ENCODE measurements at places on chromosomes 2 and 18.

DNA sequence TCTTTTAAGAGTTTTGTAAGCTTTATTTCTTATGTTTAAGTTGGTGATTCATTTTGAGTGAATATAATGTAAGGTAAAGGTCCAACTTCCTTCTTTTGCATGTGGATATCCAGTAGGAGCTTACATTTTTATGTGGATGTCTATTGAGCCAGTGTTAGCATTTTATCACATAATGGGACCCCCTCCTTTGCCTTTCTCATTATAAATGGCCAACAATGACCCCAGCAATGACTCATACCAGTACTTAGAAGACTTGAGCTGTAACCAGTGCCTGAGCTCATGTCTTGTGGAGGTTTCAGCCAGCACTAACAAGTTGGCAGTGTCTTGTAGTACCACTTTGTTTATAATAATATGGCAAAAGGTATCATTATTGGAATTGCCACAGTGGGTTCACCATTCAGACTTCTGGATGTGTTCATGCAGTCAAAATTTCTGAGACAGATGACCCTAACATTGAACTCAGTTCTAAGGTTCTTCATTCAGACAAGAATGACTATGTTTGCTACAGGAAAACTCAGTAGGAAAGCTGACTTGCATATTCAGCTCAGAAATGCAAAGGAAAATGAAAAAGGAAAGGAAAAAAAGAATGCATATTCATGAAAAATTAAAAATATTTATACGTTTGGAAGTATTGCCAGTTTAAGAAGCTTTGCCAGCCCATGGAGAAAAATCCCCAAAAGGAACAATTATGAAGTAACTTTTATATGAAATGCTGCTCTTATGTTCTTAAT lies 41.0 kb downstream of the CDKL4 start:
- no peak for DNase-seq

- DNase-seq = no peak
Observed at GRCh38 chr18:80026363-80026762, 7.9 kb upstream of the RBFA start.

- no peak for DNase-seq
Observed at GRCh38 chr2:62204998-62205496, 9.1 kb downstream of the B3GNT2 start.

GRCh38 chr2:39094717-39095363 lies 26.0 kb downstream of the SOS1 start:
- no peak for DNase-seq

- no peak for DNase-seq
Observed at GRCh38 chr2:23900541-23901322, 26.2 kb downstream of the ATAD2B start.

DNA sequence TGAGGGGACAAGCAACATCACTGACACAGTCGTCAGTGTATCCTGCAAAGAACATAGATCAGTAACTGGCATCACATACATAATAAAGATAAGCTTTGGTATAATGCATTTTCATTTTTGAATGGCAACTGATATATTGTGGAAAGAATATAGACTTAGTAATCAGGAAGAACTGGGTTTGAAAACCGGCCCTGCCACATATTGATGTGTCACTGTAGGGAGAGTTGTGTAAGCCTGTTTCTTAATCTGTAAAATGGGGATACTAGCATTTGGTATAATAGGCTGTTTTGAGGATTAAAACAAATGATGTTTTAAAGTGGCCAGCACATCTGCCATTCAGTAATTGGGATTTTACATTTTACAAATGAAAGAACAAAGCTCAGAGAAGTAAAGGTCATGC lies 277.8 kb upstream of the CNTNAP5 start:
- DNase-seq = no peak

DNA sequence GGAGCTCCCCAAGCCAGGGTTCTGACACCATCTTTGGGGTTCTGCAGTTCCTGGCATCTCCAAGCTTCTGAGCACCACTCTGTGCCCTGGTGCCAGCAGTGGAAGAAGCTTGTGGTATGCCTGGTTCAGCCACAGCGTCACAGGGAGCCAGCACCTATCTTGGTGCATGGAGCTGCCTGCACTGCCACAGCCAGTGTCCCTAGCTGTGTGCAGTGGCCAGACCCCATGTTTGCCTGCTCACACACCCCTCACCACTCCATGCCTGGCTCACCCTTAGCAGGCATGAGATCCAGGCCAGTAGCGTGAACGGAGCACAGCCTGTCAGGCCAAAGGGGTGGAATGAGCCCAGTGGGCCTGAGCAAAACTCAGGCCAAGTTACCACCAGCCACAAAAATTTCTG lies 290.2 kb upstream of the LRATD1 start:
- DNase-seq = no peak

DNA sequence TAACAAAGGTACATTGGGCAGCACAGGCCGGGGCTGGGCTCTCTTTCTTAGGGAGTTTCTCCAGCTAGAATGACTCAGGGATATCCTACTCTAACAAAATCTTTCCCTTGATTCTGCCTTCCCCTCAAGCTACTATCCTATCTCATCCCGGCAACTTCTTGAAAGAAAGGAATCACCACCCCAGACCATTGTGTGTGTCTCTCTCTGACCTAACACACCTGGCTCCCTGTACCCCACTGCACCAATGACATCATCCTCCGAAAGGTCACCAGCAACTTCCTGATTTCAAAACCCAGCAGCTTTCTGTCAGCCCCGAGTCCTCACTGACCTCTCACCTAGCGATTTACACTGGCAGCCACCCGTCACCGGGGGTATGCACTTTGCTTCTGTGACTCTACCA lies 72.1 kb upstream of the MAP4K4 start:
- peak; percentile 56 for DNase-seq

- no peak for DNase-seq
Observed at GRCh38 chr2:220123751-220124150, 496.3 kb downstream of the SLC4A3 start.

- no peak for DNase-seq
Observed at GRCh38 chr18:10442551-10442971, 11.9 kb upstream of the APCDD1 start.

DNA sequence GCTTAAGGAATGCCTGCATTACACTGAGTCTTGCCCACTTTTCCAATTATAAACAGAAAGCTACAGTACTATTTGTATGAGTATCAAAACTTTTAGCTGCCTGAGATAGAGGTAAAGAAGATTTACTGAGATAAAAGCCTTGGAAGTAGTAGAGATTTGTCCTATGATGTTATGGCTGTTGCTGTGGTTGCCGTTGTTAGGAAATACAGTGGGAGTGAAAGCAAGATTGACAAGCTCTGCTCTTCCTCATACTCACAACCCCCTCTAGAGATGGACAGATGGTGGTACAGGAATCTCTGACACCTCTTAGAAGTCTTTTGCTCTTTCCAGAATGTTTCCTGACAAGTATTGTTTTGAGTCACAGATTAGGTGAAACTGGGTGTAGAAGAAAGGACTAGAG lies 242.5 kb downstream of the RPIA start:
- no peak for DNase-seq

- DNase-seq = no peak
Observed at GRCh38 chr2:130819226-130819607, 17.5 kb upstream of the ARHGEF4 start.

GRCh38 chr2:36707050-36707449 lies 10.5 kb downstream of the VIT start:
- no peak for DNase-seq

- DNase-seq = no peak
Observed at GRCh38 chr2:147172493-147173188, 672.2 kb upstream of the ACVR2A start.

GRCh38 chr18:12044591-12044990 lies 49.1 kb upstream of the ANKRD62 start:
- DNase-seq = no peak

- no peak for DNase-seq
Observed at GRCh38 chr18:58204776-58205442, 160.9 kb downstream of the NEDD4L start.

GRCh38 chr2:3535794-3536681 lies 16.7 kb upstream of the ADI1 start:
- no peak for DNase-seq

DNA sequence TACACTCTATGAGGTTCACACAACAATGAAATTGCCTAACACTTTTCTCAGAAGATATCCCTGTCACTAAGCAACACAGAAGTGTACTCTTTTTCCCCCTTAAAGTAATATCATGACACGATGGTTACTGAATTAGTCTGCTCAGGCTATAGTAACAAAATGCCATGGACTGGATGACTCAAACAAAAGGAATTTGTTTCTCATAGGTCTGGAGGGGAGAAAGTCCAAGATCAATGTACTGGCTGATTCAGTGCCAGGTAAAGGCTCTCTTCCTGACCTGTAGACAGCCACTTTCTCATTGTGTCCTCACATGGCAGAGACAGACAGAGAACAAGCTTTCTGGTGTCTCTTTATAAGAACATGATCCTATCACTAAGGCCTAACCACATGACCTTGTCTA lies 211.9 kb downstream of the RBM43 start:
- no peak for DNase-seq

DNA sequence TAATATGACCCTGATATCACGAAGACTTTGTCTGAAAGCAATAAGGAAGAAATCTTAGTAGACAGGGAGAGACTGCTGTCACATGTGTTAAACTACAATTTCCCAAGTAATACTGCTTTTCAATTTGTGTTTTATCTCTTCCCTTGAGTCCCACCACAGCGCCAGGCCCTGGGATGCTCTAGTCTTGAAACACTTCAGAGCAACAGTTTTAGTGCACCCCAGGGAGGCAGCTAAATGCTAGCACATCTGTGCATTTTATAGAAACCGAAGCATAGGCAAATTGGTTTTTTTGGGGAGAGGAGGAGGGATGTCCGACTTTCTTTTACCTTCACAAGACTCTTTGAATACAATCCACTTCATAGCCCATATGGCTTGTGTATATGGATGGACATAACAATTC lies 550.0 kb upstream of the SYT4 start:
- DNase-seq = no peak

- no peak for DNase-seq
Observed at GRCh38 chr2:120251880-120252224, 800 bp upstream of the RALB start.

GRCh38 chr2:235832941-235833340 lies 335.2 kb downstream of the GBX2 start:
- DNase-seq = no peak

DNA sequence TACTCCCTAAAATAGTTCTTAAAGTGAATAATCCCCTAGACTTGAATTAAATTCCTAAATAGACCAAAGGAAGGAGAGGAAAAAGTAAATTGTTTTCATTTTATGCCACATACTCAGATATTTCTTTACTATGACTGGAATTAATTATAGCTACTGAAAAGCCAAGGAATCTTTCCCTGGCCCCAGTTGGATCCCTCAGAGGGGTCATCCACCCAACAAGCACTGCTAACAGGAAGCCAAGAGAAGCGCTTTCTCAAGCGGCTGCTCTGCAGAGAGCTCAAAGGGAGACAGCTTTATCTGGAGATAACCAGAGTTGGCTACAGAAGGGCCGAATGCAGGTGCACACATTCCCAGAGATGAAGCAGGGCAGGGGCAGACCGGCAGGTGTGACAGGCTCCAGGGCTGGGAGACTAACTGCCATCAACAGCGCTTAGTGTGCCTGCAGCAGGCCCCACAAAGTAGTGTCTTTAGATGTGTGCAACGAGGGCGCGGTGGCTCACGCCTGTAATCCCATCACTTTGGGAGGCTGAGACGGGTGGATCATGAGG lies 51.1 kb downstream of the POLR1A start:
- no peak for DNase-seq

DNA sequence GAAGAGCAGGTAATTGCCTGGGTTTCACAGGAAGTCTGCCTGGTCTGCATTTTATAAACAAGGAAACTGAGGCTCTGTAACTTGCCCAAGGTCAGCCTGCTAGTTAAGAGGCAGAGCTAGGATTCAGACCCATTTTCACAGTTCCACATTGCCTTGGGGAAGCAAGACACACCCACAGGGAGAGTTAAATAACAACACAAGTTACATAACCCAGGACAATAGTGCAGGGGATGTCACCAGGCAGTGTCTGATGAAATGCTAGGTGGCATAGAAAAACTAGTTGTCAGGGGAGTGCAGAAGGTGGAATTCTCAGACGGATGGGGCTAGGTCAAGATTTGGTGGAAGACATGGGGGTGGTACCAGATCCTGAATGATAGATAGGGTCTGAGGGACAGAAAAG lies 69.7 kb downstream of the PRKCE start:
- no peak for DNase-seq

DNA sequence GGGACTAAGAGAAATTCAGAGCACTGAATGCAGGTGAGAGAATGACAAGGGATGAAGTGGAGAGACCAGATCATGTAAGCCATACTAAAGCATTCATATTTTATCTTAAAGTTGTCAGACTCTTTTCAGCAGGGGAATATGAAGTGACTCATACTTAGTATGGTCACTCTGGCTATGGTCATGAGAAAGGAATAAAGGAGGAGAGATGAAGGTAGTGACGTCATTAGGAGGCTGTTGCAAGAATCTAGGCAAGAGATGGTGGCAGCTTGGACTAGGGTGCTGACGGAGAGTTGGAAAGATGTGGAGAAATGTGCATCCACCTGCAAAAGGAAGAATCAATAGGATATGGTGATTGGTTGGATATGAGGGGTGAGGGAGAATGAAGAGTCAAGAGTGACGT lies 203.2 kb upstream of the ACVR2A start:
- no peak for DNase-seq

DNA sequence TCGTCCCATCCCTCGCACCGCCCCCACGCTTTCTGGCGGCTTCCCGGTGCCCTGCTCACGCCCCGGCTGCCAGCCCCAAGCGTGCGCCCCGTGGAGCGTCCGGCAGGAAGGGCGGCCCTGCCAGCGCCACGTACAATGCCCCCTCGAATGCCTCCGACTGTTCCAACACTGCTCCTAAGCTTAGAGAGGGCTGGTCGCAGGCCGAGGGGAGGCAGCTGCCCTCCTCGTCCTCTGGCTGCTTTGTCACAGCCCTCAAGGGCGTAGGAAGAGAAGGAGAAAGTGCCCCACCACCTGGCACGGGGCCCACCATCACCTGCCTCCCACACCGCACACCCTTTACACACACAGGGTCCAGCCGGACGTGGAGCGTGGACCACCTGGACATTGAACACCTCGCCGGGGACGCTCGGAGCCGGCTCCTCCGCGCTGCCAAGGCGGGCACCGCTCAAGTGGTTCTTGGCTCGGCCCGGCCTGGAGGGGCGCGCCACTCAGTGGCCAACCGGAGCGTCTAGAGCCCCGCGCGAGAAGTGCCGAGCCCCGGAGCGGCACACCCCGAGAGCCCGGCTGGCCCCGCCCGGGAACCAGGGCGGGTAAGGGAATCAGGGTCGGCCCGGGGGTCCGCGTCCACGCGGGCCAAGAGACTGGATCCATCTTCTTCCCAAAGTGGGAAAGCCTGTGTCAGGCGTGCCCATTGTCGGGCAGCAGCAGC lies 830 bp downstream of the DNER start:
- DNase-seq = no peak

DNA sequence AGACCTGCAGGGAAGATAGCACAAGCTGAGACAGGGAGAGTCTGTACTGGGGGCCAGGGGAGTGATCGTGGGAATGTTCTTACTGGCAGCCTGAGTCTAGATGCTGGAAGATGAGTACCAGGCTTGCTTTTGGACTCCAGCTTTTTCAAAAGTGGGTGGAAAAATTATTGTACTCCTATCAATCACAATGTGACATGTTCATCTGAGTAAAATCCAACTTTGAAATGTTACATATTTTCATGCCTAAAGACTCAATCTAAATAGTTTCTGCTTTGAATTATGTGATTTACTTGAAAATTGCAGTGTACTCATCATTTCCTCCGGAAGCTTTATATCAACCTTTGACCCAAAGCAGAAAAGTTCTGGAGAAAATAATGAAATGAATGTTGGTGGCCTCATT lies 49.7 kb upstream of the ST3GAL5 start:
- DNase-seq = no peak

Measured in CD4-positive, alpha-beta T cell treated with Interleukin-4 for 1 hour (primary cell).